SK-MEL-5 (cell line): ENCODE measurements at places on chromosomes 7 and 10.

- DNase-seq: no peak
Observed at GRCh38 chr10:119100434-119101238, 3.3 kb upstream of the DENND10 start.

- no peak for DNase-seq
Observed at GRCh38 chr10:71657604-71658466, 61.7 kb downstream of the C10orf105 start.

DNA sequence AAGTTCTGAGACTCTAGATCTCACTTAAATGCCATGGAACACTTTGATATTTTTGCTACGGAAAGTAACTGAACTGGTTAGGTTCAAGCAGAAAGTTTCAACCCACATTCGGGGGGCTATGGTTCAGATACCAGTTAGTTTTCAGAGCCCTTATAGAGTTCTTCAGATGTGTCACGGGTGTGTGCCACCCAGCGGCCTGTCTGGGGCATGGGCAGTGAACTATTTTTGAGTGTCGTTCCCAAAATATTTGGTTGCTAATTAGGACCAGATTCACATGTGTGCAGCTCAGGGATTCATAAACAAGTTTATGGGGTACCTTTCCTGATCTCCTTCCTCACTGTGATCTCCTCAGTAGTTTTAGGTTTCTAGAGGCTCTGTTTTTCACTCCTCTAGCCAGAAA, 271.9 kb downstream of the C7orf25 start:
- DNase-seq: peak; percentile 37

GRCh38 chr10:74333174-74333573, 182.2 kb downstream of the ADK start:
- DNase-seq: no peak

DNA sequence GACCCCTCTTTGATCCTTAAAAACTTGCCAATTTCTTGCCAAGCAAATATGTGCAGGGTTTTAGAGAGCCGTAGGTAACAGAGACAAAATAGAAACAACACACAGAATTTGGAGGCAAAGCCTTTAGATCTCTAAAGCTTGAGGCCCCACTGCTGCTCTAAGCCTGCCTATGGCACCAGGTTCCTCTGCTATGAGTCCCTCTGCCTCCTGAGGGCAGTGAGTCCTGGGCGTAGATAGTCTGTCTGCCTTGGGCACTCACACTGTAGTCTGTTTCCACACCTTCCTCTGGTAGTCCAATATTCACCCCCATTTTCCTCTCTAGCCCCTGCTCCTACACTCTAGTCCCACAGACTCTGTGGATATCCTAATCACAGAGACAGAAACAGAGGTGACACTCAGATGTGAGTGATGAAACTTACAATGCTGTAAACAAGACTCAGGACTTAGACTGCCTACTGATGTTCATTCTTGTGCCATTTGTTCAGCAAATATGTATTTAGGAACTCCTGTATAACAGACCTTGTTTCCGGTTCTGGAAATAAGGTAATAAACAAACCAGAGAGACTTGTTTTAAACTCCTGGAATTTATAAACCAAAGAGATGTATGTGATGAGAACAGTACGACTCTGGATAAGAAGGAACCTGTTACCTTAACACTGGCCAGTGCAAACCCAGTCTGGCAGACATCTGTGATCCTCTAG, 153.3 kb upstream of the PRSS1 start:
- no peak for DNase-seq

DNA sequence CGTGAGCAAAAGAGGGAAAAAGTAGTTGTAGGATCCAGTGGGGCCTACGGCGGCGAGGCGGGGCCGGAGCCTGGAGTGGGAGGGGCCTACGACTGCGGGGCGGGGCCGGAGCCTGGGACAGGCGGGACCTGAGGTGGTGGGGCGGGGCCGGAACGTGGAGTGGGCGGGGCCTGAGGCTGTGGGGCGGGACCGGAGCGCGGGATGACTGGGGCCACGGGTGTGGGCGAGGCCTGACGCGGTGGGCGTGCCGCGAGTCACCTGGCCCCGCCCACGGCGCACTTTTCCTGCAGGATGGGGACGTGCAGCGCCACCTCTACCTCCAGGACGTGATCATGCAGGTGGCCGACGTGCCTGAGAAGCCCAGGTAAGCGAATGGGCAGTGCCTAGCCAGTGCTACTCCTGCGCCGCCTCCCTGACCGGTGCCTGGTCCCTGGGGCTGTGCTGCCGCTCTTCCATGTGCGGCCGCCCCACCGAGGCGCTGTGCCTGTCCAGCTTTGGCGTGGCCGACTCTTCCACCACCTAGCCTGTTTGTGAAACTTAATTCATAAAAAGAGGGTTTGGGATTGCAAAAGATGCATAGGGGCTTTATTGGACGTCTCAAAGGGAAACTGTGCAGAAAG, 496 bp downstream of the ZNF511 start:
- peak; percentile 82 for DNase-seq

- DNase-seq: no peak
Observed at GRCh38 chr7:43815373-43815772, 53.9 kb downstream of the MRPS24 start.

DNA sequence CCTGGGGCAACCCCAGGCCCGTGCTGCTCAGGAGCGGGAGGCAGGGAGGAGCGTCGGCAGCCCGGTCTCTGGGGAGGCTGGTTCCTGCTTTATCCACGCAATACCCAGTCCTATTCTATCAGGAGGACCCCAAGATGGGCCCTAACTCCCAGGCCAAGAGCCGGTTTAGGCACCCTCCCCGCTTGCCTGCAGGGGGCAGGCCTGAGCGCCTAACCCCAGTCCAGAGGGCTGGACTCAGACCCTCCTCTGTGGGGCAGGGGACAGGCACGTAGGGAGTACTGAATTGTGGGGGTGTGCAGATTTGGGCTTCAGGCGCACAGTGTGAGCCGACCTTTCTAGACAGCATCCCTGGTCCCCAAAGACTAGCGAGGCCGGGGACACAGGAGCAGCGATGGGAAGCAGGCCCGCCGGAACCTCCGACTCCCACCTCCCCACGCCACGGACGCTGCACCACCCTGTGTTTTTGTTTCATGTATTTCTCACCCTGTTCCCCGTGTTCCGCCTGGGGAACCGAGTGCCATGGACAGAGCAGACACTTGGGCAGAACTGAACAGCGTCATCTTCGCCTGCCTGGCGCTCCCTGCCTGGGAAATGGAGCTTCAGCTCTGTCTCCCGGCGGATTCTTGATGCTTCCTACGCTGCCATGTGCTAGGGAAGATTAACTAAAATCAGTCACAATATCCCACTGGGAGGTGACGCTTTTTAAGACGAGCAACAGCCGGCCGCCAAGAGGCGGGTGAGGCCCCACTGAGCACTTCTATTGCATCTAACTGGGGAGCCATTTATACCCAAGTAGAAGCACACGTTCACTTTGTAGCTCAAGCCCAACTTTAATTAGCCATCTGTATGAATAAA, 5.3 kb downstream of the NUDT1 start:
- peak; percentile 54 for DNase-seq

- no peak for DNase-seq
Observed at GRCh38 chr7:29080803-29081202, 65.5 kb downstream of the CPVL start.

- no peak for DNase-seq
Observed at GRCh38 chr10:17007418-17007770, 122.2 kb downstream of the CUBN start.

- DNase-seq: peak; percentile 80
Observed at GRCh38 chr7:78901566-78901965, 551.9 kb downstream of the MAGI2 start.
